ENCODE measurements at places on chromosomes 6 and 20. TPM values are rescaled to one million over a fixed set of nuclear protein-coding genes. Genes with fewer than 3 reads are reported as not detected.

Gene TRIM10
- polyA plus RNA-seq = not detected

DNA sequence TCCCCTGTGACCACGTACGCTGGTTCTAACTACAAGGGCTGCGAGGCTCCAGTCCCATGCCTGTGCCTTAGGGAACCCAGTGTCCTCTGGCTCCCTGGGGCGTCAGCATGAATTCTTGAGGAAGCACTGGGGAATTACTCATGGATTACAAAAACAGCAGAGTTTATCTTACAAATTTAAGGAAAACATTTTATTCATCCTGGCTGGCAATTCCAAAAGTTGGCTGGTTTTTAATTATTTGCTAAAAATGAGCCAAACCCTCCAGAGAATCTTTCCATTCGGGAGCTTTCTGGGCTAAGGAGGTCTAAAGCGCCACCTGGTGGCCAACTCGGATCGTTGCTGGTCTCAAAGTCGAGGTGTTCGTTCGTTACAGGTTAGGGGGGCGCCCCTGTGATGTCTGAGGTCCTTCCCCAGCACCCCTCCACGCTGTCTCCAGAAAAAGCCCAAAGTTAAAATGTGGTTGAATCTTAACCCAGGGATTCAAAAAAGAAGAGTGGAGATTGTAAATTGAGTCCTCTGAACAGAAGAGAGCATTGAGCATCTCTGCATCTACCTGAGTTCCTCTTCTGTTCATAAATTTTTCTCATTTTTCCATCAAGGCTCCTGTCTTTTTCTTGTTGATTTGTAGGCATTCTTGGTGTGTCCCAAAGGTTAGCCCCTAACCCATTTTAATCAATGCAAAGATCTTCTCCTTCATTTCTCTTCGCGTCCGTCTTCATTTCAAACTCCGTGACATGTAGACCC is 99.4 kb downstream of the BFSP1 start:
- no peaks in the 10 kb centered on the region for H3K4me1 ChIP-seq
- peak; percentile 37 for DNase-seq
- no peaks in the 10 kb centered on the region for H3K27me3 ChIP-seq
- H3K27ac ChIP-seq = no peak overlapping the region
- H3K4me3 ChIP-seq = no peak overlapping the region
- no peaks in the 10 kb centered on the region for H3K36me3 ChIP-seq

GRCh38 chr6:87847830-87848210 is 145.8 kb upstream of the AKIRIN2 start:
- H3K36me3 ChIP-seq = no peaks in the 10 kb centered on the region
- H3K4me3 ChIP-seq = no peak overlapping the region
- no peaks in the 10 kb centered on the region for H3K27me3 ChIP-seq
- no peak for DNase-seq
- no peaks in the 10 kb centered on the region for H3K4me1 ChIP-seq

GRCh38 chr6:90940812-90941481 is 354.1 kb upstream of the MAP3K7 start:
- DNase-seq = no peak
- no peaks in the 10 kb centered on the region for H3K4me1 ChIP-seq
- no peak overlapping the region for H3K27ac ChIP-seq
- no peak overlapping the region for H3K4me3 ChIP-seq
- H3K27me3 ChIP-seq = no peaks in the 10 kb centered on the region
- no peaks in the 10 kb centered on the region for H3K36me3 ChIP-seq

GRCh38 chr6:68235326-68235784 is 399.7 kb upstream of the ADGRB3 start:
- H3K4me1 ChIP-seq = no peaks in the 10 kb centered on the region
- no peak overlapping the region for H3K27ac ChIP-seq
- no peaks in the 10 kb centered on the region for H3K27me3 ChIP-seq
- H3K36me3 ChIP-seq = no peaks in the 10 kb centered on the region
- DNase-seq = no peak

GRCh38 chr20:34553366-34553867 is 5.1 kb upstream of the MAP1LC3A start:
- H3K27ac ChIP-seq = peak overlapping the region; percentile 26
- H3K27me3 ChIP-seq = no peaks in the 10 kb centered on the region
- H3K36me3 ChIP-seq = no peaks in the 10 kb centered on the region
- H3K4me3 ChIP-seq = no peak overlapping the region

- H3K4me1 ChIP-seq = no peaks in the 10 kb centered on the region
- H3K36me3 ChIP-seq = no peaks in the 10 kb centered on the region
Observed at GRCh38 chr6:70599187-70599586, 32.5 kb downstream of the SDHAF4 start.

Gene TXLNB
- polyA plus RNA-seq = 0.08 TPM

DNA sequence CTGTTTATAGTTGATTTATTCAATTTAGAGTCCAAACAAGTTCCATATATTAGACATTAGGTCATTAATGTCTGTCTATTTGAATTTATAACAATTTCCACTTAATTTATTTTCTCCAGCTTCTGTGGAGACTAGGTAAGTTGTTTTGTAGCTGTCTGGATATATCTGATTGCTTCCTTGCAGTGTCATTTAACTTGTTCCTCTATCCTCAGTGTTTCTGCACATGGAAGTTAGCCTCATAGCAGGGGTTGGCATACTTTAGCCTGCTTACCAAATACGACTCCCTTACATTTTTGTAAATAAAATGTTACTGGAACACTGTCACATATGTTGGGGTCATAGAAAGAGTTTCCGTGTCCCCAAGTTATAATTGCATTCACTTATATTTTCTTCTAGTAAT is 216.1 kb downstream of the ESR1 start:
- no peak overlapping the region for H3K4me3 ChIP-seq
- no peaks in the 10 kb centered on the region for H3K36me3 ChIP-seq
- H3K27me3 ChIP-seq = no peaks in the 10 kb centered on the region
- no peak overlapping the region for H3K27ac ChIP-seq
- DNase-seq = no peak

Gene BNIP5
- 1.1 TPM for polyA plus RNA-seq

DNA sequence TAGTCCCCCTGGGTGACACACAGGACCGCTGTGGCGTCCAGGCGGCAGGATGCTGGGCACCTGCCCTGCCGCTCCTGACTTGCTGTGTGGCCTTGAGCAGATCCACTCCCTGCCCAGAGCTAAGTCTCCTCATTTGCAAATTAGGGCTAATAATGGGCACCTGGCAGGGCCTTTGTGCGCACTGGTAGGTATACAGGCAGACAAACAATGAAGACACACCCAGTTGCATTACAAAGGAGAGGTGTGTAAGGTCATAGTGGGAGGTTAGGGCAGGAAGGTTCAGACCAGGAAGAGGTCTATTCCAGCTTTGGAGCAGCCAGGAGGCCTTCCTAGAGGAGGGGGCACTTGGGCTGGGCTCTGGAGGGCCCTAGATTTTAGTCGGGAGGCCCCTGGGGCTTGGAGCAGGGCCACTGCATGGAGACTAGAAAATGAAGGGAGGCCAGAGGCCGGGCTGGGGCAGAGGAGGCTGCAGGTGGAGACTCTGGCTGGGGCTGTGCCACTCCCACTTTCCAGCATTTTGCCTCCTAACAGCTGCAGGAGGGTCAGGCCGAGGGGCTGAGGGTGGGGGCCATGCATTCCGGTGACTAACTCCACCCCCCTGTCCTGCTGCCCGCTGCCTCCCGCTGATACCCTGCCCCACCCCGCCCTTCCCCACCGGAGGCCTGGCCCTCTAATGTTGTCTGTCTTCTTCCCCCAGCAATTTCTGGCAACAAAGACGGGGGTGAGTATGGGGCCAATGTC is 28.5 kb downstream of the MYH7B start:
- DNase-seq = no peak
- H3K27ac ChIP-seq = no peak overlapping the region
- H3K36me3 ChIP-seq = no peaks in the 10 kb centered on the region
- no peaks in the 10 kb centered on the region for H3K27me3 ChIP-seq
- H3K4me3 ChIP-seq = no peak overlapping the region
- no peaks in the 10 kb centered on the region for H3K4me1 ChIP-seq

DNA sequence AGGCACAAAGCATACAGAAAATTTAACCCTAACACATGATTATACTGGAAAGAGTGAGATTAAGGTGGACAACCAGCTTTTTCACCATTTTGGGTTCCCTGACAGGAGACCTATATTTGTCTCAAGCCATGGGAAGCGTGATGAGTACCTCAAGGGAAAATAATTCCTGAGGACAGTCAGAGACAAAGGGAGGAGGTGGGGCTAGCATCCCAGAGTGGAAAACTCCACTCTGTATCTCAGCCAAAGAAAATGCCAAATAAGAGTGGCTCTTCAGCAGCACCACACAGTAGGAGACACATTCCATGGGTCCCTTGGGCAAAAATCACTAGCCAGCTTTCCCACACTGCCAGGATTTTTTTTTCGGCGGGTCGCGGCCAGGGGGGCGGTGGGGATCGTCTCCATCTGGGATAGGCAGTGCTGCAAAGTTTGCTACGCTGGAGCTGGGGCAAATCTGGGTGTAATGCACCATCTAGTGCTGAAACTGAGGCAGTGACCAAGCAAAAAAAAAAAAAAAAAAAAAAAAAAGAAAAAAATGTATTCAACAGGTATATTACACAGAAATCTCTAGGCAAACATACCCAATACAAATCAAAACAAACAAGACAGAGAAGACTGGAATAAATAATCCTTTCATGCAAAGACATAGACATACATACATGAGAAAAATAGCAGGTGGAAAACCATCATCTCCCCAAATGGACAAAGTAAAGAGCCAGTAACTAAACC is 77.3 kb upstream of the SLC35F1 start:
- H3K4me1 ChIP-seq = no peaks in the 10 kb centered on the region
- no peak overlapping the region for H3K27ac ChIP-seq
- no peaks in the 10 kb centered on the region for H3K27me3 ChIP-seq

- H3K36me3 ChIP-seq = no peaks in the 10 kb centered on the region
- no peaks in the 10 kb centered on the region for H3K27me3 ChIP-seq
- H3K4me1 ChIP-seq = no peaks in the 10 kb centered on the region
- H3K27ac ChIP-seq = no peak overlapping the region
Observed at GRCh38 chr6:153588330-153588729, 450.7 kb upstream of the OPRM1 start.

- no peak overlapping the region for H3K27ac ChIP-seq
- no peak overlapping the region for H3K4me3 ChIP-seq
- H3K4me1 ChIP-seq = no peaks in the 10 kb centered on the region
- H3K27me3 ChIP-seq = no peaks in the 10 kb centered on the region
- DNase-seq = no peak
- H3K36me3 ChIP-seq = no peaks in the 10 kb centered on the region
Observed at GRCh38 chr6:160812097-160812496, 110.1 kb downstream of the PLG start.

DNA sequence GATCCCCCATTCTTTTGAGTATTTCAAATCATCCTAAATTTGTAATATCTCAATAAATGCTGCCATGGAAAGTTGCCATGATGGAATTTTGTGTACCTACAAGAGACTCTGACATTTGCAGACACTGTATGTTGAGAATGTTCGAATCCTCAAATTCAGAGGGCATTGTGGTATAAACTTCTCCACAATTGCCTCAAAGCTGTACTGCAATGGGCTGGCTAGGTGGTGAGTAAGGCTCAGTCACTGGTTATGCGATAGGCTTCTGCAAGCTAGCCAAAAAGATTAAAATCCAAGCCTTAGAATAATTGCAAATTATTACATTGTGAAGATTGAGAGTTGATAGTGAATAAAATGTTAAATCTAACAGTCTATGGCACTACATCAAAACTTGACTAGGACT is 130.2 kb upstream of the CEP162 start:
- H3K4me3 ChIP-seq = no peak overlapping the region
- DNase-seq = no peak
- H3K4me1 ChIP-seq = no peaks in the 10 kb centered on the region
- H3K36me3 ChIP-seq = no peaks in the 10 kb centered on the region
- H3K27me3 ChIP-seq = no peaks in the 10 kb centered on the region
- no peak overlapping the region for H3K27ac ChIP-seq

Gene SAPCD1
- 4.8 TPM for polyA plus RNA-seq

Gene NRSN1
- polyA plus RNA-seq = 0.23 TPM

Gene BHLHE23
- polyA plus RNA-seq = not detected

Measured in pancreas (tissue), 10 donors.